Lower leg skin (tissue), 4 donors: ENCODE measurements at places on chromosomes 6 and 20. TPM values are rescaled to one million over a fixed set of nuclear protein-coding genes. Genes with fewer than 3 reads are reported as not detected.

FRS3 gene
- 0.79 TPM for total RNA-seq

VSX1 gene
- not detected for total RNA-seq

TMEM151B gene
- not detected for total RNA-seq

CYP24A1 gene
- 0.10 TPM for total RNA-seq

TSHZ2 gene
- total RNA-seq: 10.5 TPM
